ENCODE measurements at places on chromosomes 5 and 9. TPM values are rescaled to one million over a fixed set of nuclear protein-coding genes. Genes with fewer than 3 reads are reported as not detected.

The DMRT3 gene
- not detected for total RNA-seq

The ANGPTL2 gene
- not detected for total RNA-seq

The AK8 gene
- 0.42 TPM for total RNA-seq

The SLCO4C1 gene
- total RNA-seq = 0.03 TPM

The ERGIC1 gene
- total RNA-seq = 189 TPM

The OGN gene
- total RNA-seq = not detected

The TAF1L gene
- not detected for total RNA-seq

The CKMT2 gene
- not detected for total RNA-seq

The SPATA31E1 gene
- total RNA-seq = not detected

The SETX gene
- total RNA-seq = 52.8 TPM

The TUBB4B gene
- 171 TPM for total RNA-seq

The DRD1 gene
- not detected for total RNA-seq

The SMIM33 gene
- total RNA-seq = not detected

The LCN2 gene
- not detected for total RNA-seq

The LRRC14B gene
- total RNA-seq = not detected

The SLC36A2 gene
- not detected for total RNA-seq

The BBLN gene
- 86.7 TPM for total RNA-seq

The FRRS1L gene
- not detected for total RNA-seq

The CTXN3 gene
- not detected for total RNA-seq

The CCNI2 gene
- total RNA-seq = not detected

The CMYA5 gene
- 0.29 TPM for total RNA-seq

The FEM1C gene
- total RNA-seq = 11.7 TPM

The PCDHB3 gene
- total RNA-seq = 0.14 TPM

The CCDC183 gene
- total RNA-seq = 1.8 TPM

The SEMA4D gene
- total RNA-seq = 3.1 TPM

The FOXE1 gene
- total RNA-seq = 0.26 TPM

The ENTR1 gene
- total RNA-seq = 110 TPM

The MINAR2 gene
- total RNA-seq = not detected

The RASGRF2 gene
- total RNA-seq = 0.37 TPM

The ST8SIA4 gene
- total RNA-seq = 7.0 TPM

The ZNF366 gene
- not detected for total RNA-seq

The FABP6 gene
- 2.2 TPM for total RNA-seq

The KIF24 gene
- total RNA-seq = 2.5 TPM

The LECT2 gene
- not detected for total RNA-seq

The PRELID2 gene
- 40.0 TPM for total RNA-seq

The SPATA6L gene
- not detected for total RNA-seq

The CDH10 gene
- 8.6 TPM for total RNA-seq

All from NCI-H460 (cell line).